ENCODE measurements at places on chromosomes 12 and 14.

DNA sequence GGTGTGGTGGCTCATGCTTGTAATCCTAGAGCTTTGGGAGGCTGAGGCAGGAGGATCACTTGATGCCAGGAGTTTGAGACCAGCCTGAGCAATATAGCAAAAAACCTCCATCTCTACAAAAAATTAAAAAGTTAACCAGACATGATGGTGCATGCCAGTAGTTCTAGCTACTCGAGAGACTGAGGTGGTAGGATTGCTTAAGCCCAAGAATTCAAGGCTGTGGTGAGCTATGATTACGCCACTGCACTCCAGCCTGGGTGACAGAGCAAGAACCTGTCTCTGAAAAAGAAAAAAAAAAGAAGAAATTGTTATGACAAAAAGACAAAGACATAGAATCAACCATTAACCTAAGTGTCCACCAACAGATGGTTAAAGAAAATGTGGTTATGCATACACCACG lies 2.1 kb upstream of the ATP23 start:
- no peak for DNase-seq

GRCh38 chr12:91685917-91686316 lies 459.7 kb downstream of the BTG1 start:
- no peak for DNase-seq

GRCh38 chr12:33245434-33245833 lies 194.2 kb downstream of the SYT10 start:
- no peak for DNase-seq

GRCh38 chr12:93748672-93749383 lies 71.7 kb downstream of the CRADD start:
- no peak for DNase-seq

- DNase-seq: no peak
Measured at GRCh38 chr12:127060310-127060847, 1206.6 kb upstream of the TMEM132C start.

GRCh38 chr14:71583194-71583593 lies 349.0 kb upstream of the RGS6 start:
- no peak for DNase-seq

DNA sequence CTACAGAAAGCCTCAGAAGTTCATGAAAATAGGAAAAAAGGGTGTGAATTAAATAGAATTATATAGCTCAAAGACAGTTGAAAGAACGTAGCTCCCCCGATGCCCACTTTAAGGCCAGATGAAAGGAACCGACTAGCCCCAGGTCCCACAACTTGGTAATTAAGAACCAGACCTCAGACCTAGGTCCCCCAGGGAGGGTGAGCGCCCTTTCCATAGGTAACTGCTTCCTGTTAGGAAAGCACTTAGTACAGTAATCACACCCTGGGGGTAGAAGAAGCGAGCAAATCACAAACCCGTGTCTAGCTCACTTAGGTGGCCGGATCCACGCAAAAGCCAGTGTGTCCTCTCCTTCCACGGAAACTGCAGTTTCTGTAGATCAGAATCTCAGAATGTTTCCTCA lies 77.1 kb downstream of the PLXNC1 start:
- no peak for DNase-seq

GRCh38 chr12:121776190-121777098 lies 17.0 kb downstream of the RHOF start:
- DNase-seq: peak; percentile 84

DNA sequence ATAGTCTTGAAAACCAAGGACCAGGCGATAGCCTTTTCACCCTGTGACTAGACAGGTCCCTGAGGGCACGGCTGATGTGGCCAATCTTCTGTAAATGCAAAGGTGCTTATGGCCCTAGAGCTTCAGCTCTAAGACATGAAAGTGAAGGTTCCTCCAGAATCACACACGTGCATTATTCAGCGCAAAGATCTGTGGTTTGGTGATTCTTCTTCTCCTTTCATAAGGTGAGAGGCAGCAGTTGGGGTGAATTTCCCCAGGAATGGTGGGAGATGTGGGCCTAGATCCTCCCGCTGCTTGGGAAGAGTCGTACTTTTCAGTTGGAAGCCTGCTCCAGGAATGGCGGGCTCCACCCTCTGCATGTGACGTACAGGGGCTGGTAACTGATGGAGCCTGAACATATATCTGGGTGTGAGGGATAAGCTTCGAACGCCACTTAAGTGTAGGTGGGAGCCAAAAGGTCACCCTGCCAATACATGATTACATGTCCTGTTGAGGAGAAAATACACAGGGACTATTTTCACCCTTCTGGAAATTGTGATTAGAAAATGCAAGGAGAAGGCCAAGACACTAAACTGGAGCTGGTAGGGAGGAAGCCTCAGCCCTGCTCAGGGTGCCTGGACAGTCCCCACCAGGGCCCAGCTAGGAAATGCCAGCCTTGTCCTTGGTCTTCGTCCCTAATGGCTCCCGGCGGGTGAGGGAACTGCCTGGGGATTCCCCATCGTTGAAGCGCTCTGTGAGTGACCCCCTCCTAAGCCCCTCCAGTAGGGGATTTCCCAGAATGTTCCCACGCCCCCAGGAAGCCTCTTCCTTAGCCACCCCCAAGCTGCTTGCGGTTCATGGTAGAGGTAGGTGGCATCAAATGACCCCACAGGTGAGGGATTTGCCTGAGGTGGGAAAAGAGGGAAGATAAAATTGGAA lies 17.6 kb downstream of the BATF start:
- no peak for DNase-seq

DNA sequence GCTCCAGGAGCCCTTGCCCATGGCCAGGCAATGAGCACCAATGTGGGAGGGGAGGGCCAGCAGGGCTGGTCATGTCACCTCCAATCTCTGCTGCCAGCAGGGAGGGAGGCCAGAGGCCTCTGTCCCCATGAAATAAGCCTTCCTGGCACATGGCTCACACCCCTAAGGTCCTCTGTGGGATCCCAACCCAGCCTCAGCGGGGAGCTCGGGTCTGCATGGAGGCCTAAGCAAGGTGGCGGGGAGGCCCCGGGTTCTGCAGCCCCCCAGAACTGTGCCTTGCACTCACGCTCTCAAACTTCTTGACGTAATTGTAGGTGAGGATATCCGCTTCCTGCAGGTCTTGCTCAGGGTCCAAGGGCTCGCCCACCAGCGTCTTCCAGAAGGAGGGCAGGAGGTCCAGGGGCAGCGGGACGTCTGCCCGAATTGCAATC lies 41.7 kb downstream of the TRAFD1 start:
- DNase-seq: no peak

- no peak for DNase-seq
Measured at GRCh38 chr12:40701756-40702155, 9.5 kb downstream of the CNTN1 start.

- no peak for DNase-seq
Measured at GRCh38 chr12:41277946-41278267, 89.8 kb downstream of the PDZRN4 start.

DNA sequence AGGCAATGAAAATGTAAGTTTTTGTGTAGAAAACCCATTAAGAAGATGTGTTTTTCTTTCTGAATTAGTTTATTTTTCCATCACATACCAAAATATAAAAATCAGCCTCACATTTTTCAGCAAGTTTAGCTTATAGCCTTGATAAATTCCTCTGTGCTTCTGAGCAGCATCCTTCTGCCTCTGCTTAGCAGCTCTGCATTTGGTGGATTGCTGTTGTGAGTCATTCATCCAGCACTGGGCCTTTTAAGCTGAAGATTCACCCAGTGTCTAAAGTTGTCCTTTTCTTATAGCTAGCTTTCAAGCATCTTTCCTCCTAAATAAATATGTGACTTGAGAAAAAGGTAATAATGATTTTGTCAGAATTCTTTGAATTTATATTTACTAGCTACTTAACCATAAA lies 206.1 kb downstream of the PCNX1 start:
- peak; percentile 42 for DNase-seq

GRCh38 chr14:23076785-23077408 lies 18.0 kb downstream of the ACIN1 start:
- no peak for DNase-seq

- no peak for DNase-seq
Measured at GRCh38 chr14:34069854-34070582, 119.1 kb upstream of the EGLN3 start.

- no peak for DNase-seq
Measured at GRCh38 chr12:29843036-29843435, 59.3 kb upstream of the TMTC1 start.

GRCh38 chr12:106369624-106370346 lies 12.2 kb downstream of the POLR3B start:
- peak; percentile 61 for DNase-seq

- no peak for DNase-seq
Measured at GRCh38 chr12:77442633-77443032, 377.3 kb upstream of the E2F7 start.

GRCh38 chr14:69712599-69713088 lies 54.3 kb upstream of the SRSF5 start:
- DNase-seq: no peak

- no peak for DNase-seq
Measured at GRCh38 chr12:96635844-96636243, 146.5 kb downstream of the CFAP54 start.

- no peak for DNase-seq
Measured at GRCh38 chr12:118145798-118146156, 9.9 kb downstream of the PEBP1 start.

GRCh38 chr14:54711312-54711711 lies 144.4 kb downstream of the SAMD4A start:
- no peak for DNase-seq

DNA sequence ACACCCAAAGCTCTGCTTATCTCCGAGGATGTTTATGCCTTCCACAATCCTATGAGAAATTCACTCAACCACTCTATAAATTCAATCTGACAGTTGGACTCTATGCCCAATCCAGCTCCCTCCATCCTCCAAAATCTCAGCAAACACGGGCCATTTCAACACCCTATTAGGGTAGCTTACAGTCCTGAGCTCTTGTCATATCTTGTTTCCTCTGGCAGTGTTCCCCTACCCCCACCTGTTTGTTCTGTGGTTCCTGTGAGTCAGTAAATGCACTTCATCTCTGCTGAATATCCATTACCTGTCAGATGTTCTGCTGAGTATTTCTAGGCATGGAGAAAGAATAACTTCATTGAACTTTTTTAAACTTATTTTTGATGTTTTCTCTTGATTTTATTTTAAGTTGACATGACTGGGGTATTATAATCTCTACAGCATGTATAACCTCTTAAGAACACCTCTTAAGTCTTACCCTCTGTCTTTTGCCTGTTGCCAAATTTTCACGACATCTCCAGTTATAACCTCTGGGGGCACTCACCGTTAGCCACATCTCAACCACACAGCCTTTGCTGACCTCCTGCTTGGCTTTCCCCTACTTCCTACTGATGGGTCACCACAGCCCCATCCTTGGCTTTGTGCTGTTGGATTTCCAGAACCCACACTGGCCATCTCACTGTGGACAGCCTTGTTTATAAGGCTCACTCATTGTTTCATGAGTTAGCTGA lies 317.0 kb upstream of the TMPO start:
- no peak for DNase-seq

DNA sequence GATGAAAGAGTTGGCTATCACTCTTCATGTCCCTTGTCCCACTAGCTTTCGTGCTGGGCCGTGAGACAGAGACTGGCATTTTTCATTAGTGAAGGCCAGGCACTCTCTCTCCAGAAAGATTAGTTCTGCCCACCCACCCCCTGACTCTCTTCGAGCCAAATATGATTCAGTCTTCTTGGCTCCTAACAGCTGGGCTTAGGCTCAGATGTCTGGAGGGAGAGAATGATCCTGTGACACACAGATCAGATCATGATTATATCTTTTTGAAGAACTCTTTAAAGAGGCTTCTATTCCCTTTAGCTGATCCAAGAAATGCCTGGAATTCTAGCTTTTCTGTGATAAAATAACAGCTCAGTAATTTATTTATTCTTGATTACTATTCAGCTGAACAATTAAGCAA lies 5.2 kb upstream of the GNG2 start:
- DNase-seq: peak; percentile 23

DNA sequence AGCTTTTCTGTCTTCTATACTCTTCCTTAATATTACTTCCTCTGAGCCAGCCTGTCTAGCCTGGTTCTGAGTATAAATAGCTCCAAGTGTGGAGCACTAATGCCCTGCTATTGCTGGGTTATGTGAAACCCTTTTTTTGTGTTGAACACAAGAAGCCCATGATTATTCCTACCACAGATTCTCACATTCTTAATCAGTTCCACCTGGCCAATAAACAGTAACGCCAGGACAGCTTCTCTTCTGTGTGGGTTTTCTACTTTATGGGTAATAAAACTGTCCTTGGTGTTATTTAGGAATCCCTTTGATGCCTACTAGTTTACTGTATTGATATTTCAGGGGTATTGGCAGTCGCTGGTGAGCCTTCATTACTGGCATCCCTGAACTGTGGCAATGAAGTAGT lies 48.9 kb upstream of the LRIG3 start:
- DNase-seq: no peak

- no peak for DNase-seq
Measured at GRCh38 chr12:120216742-120217605, 16.1 kb upstream of the RPLP0 start.

DNA sequence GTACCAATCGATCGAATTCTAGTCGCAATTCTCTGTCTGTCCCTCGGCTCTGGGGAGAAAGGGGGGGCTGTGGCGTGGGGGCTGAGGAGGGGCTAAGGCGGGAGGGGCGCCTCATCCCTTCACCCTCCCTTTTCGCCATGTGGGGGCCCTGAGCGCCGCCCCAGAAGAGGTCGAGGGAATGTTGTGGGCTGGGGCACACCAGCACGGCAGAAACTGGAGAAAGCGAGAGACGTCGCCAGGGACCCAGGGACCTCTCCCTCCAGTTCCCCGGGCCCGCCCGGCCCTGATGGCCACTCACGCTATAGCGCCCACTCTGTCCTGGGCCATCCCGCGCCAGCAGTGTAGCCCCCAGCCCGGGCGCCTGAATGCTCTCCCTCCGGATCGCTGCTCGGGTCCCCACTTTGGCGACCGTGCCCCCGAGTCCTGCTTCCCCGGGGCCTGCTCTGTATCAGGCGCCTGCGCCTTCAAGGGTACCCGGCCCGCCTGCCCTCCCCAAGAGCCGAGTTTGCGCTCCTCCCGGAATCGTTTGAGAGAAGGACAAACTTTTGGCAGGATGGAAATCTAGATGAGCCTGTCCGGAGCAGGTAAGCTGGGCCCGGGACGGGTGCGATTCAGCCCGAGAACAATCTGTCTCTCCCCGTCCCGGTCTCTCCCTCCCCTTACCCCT lies 62.6 kb downstream of the SMUG1 start:
- DNase-seq: peak; percentile 41

DNA sequence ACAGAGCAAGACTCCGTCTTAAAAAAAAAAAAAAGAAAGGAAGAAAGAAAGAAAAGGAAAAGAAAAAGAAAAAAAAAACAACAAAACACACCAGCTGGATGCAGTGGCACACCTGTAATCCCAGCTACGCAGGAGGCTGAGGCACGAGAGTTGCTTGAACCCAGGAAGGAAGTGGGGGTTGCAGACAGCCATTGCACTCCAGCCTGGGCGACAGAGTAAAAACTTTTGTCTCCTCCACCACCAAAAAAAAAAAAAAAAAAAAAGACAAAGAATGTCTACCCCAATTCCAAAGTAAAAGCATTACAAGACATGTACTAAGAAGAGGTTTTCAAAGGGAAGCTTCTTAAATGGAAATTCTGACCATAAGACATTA lies 53.4 kb downstream of the HNRNPC start:
- no peak for DNase-seq
